ENCODE measurements at places on chromosomes 4 and X.

- DNase-seq = no peak
These were observed 193.3 kb upstream of the RASGEF1B start for GRCh38 chr4:81665045-81665444.

DNA sequence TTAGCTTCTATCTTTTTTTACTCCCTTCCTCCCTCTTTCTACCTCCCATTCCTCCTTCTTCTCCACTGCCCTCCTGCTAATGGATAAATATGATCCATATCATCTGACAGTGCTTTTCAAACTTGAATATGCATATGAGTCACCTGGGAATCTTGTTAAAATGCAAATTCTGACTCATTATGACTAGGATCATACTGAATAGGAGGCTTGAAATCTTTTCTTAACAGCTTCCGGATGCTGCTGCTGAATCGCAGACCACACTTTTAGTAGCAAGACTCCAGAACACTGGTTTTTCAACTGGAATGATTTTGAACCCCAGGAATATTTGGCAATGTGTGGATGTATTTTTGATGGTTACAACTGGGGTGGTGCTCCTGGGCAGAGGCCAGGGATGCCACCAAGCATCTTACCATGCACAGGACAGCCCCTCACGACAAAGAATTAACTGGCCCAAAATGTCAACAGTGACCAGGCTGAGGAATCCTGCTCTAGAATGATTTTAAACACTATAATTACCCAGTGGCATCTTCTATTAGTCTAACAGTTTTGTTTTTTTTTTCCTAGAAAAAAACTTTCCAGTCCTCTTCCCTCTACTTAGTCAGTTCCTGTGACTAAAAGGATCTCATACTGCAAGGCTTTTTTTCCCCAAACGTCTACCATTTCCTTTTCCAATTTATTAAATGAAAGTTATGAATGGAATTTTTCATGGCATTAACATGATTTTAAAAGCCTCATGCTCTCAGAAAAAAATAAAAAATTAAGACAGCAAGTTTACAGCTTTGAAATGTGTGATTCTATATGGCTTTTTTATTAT lies 10.6 kb upstream of the PYURF start:
- no peak for DNase-seq

DNA sequence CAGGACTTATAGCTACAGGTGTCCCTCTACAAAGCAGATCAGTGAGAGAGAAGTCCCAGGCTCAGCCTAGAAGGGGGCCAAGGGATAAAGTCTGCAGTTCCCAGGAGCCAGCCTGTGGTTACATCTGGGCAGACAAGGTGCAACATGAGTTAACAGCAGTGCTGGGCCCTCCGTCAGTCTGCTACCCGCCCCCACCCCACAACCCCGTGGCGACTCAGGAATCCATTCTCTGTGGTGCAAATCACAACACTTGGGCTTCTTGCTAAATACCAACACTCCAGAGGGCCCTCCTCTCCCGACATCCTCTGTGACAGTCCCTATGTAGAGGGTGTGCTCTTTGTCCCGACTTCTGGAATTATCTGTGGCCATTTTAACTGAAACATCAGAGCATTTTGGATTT lies 13.8 kb downstream of the GPM6B start:
- no peak for DNase-seq

- no peak for DNase-seq
These were observed 85.1 kb upstream of the LCORL start for GRCh38 chr4:18106620-18107019.

DNA sequence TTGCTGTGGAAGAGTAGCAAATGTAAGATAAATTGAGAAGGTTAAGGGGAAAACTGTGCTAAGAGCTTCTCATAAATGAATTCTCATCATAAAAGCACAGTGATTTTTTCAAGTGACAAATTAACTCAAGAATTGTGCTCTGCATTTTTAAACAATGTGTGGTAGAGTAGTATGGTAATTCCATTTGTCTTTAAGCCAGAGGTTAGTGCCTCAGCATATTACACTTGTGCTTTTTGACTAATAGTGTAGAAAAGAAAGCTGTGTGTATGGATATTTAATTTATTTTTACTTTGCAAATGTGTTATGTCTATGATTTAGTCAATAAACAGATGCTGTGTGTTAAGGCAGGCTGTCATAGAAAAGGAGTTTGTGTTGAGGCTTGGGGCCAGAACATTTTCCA lies 61.0 kb downstream of the FHIP1A start:
- DNase-seq = no peak

- DNase-seq = no peak
These were observed 6.0 kb downstream of the PDZD4 start for GRCh38 chrX:153824348-153824747.

GRCh38 chr4:127309369-127310102 lies 323.2 kb upstream of the INTU start:
- DNase-seq = no peak

DNA sequence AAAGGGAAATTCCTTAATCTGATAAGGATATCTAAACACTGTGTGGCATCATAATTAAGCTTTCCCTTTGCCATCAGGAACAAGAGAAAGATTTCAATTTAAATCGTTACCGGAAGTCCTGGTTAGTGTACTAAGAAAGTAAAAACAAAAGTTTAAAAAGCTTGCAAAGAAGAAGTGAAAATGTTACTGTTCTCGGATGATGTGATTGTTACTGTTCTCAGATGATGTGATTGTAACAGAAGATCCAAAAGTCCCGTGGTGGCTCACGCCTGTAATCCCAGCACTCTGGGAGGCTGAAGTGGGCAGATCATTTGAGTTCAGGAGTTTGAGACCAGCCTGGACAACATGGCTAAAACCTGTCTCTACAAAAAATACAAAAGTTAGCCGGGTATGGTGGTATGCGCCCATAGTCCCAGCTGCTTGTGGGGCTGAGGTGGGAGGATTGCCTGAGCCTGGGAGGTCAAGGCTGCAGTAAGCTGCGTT lies 62.5 kb downstream of the RGS12 start:
- DNase-seq = no peak

GRCh38 chr4:114875630-114876029 lies 237.8 kb downstream of the NDST4 start:
- no peak for DNase-seq

DNA sequence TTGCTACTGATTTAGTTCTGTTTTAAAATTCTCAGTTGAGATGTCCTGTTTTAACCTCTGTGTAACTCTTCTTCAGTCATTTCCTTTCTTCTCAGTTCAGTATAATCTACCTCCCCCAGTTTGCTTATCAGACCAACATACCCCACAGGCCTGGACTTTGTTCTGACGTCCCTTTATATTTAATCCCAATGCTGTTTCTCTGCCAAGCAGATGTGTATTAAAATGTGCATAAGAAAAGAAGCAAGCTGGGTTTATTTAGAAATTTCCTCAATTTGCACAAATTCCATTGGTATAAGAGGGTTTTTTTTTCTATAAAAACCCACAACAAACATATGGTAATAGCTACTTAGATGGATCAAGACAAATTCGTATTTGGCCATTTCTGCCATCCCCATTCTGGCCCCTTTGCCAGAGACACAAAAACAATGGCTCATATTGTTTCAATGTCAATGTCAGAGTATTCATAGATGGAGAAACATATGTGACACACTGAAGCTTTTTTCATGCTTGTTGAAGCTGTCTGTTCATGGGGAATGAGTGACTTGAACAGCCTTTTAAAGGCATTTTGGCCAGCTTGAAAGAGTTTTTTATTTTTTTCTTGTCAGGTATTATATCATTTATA lies 24.5 kb downstream of the HCCS start:
- no peak for DNase-seq

DNA sequence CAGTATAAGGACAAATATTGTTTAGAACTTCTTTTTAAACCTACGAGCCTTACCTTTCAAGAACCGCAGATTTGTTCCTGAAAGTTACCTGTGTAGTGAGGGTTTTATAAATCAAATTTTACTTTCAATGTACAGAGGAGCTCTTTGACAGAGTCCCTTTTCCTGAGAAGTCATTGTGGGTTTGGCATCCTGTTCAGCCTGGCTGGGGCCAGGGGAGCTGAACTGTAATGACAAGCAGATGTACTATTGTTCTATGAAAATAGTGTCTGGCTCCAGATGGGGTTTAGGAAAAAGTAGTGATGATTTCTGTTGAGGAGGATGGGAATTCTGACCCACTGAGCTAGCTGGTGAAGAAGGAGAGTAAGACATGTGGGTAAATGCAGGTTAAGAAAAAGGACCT lies 196.2 kb upstream of the PGRMC2 start:
- no peak for DNase-seq

DNA sequence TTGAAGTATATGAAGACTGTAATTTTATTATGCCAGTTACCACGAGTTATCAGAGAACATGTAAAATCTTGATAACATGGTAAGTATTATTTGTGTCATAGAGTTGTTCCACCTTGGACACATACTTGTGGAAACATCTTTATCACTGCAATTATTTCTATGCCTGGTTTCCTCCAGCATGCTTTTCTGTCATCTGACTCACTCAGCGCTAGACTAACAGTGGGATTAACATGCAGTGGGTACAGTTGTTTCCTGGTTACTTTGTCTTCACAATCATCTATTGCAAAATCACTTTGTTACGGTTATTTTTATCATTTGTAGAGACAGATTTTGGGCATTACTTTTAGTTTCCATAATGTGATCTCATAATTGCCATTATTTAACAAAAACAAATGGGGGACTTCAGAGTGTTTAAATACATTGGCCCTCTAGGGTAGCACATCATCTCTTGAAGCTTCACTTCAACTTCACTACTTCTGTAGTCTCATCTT lies at the start of gene STATH:
TSS of gene STATH (plus strand) at position 441 of the 491 bp plus-strand sequence. CDS start 2,472 bp downstream, outside the sequence.
- no peak for DNase-seq

GRCh38 chr4:2036327-2036726 lies 22.8 kb upstream of the NAT8L start:
- DNase-seq = no peak

- no peak for DNase-seq
These were observed 890 bp upstream of the FREM3 start for GRCh38 chr4:143701365-143701764.

DNA sequence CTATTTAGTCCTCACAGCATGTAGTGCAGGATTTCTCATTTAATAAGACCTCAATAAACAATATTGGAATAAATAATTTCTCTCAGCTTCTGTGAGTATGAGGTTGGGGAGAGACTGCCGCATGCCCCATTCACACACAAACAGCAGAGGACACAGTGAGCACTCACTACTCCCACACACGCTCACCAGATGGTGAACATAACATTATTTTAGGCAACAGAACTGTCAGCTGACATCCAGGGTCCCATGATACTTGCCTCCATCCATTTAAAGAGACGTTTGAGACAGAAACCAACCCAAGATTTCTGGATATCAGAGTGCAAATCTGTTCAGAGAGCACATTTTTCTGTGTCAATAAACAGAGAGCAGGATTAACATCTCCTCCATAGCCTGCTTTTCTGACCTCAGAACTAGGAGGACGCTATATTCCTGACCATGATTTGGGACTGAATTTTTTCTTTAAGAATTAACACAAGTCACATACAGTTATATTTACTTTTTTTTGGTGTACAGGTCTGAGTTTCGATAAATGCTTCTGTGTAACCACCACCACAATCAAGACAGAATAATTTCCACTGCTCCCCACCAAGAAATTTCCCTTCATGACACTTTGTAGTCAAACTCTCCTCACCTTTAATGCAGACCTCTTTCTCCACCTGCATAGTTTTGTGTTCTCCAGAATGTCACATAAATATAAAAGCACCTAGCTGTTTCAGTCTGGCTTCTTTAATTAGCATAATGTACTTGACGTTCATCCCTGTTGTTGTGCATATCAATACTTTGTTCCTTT lies 16.7 kb downstream of the GPRIN3 start:
- DNase-seq = no peak
